ENCODE measurements at places on chromosomes 2 and 18.

DNA sequence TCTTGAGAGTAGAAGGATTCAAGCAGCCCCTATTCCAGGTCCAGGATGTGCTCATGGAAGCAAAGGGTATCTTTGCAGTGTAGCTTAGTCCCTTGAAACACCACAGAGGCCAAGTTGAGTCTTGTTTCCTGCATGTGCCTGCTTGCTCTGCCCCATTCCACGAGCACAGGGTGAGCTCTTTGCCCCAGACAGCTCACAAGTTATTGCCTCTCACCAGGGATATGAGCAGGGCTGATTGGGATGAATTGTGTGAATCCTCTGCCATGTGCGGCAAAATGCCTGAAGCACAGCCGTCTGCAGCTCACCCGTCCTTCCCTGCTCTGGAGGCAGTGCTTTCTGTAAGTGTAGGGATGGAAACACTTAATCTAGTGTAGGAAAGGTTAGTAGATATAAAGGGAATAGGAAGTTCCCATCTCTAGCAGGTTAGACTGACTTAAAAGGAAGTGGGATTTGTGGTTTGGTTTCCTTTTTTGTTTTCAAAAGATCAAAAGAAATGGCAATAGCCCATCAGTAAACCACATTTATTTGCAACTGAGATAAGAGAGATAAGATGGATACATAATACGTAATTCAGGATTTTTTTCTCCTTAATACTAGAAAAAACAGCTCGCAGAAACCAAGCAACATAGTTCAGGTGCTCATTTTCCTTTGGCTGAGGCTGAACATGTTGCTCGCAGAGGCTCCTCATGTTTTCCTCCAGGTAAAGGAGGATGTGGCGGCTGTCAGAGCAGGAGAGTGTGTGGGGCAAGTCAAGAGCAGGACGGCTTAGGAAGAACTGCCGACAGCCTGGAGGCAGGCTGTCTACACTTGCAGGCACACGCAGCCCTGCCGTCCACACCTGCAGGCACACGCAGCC is 41.4 kb downstream of the TMEM182 start:
- DNase-seq = no peak

GRCh38 chr2:191526091-191526490 is 151.8 kb upstream of the NABP1 start:
- DNase-seq = no peak

- DNase-seq = peak; percentile 60
Measured at GRCh38 chr18:58276789-58277739, 233.0 kb downstream of the NEDD4L start.

DNA sequence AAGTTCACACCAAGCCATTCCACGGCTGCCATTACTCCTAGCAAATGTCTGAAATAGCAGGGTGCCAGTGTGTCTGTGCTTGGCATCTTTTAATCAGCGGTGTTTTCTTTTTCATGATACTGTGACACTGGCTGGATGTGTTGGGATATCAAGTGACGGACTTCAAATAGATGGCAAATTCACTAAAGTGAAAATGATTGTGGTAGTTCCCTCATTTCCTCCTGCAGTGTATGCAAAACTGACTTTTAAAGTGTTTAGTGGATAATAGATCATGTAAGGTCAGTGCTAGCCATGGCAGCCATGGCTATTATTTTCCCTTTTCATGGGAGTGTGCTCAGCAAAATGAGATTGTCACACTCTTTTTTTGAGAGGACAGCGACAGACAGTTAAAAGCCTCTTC is 261.5 kb upstream of the SIX3 start:
- no peak for DNase-seq

GRCh38 chr18:59306640-59307039 is 11.8 kb downstream of the CPLX4 start:
- DNase-seq = no peak

DNA sequence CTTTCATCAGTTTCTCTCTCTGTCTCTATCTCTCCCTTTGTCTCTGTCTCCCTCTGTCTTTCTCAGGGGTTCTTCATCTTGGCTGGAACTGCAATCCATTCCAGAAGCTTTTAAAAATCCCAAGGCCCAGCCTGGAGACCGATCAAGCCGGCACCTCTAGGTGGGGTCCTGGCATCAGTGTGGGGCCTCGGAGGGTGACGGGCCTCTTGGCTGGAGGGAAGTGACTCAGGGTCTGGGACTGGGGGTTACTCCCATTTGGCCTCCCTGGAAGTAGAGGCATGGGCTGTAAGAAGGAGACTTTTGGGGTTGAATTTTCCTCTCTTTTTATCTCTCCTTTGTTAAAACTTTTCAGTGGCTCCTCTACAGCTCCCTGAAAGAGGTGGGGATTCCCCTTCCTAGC is 52.8 kb upstream of the OTOF start:
- DNase-seq = no peak

- DNase-seq = no peak
Measured at GRCh38 chr2:207225773-207226172, 60.0 kb upstream of the KLF7 start.

DNA sequence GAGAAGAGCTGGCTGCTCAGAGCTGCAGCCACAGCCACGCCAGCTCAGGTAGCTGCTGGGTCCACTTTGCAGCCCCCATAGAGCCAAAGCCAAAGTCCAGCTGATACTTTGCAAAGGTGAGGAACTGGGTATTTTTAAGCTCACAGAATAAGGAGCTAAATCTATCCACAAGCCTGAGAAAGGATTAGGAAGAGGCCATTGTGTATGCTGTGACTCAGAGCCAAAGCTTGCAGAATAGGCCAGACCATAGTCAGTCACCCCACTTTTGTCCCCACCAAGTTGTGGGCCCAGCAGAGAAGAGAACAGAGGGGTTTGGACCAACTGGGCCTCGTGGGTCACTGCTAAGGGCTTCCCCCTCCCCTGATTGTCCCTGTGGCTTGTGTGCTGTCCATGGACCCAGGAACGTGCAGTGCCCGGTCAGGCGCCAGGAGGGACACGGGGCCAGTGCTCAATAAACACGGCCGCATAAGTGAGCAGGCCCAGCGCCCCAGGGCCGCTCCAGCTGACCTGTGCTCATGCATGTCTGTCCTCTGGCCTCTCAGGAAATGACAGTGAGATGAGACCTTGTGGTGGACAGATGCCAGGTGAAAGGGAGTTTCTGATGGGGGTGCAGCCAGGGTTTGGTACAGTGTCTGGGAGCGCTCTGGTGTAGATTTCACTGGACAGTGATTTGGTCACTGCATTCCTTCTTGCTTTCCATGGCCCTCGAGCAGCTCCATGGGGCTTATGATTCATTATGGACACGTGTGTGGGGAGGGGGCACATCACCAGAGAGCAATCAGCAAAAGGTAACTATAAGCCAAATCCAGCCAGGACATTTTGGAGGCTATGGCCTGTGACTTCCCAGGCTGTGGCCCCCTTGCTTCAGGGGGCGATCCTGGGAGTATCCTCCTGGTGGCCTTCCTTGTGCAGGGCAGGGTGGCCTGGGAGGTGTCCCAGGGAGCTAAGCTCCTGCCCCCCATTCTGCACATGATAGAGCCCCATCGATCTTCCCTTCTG is 31.3 kb downstream of the MAL start:
- no peak for DNase-seq

DNA sequence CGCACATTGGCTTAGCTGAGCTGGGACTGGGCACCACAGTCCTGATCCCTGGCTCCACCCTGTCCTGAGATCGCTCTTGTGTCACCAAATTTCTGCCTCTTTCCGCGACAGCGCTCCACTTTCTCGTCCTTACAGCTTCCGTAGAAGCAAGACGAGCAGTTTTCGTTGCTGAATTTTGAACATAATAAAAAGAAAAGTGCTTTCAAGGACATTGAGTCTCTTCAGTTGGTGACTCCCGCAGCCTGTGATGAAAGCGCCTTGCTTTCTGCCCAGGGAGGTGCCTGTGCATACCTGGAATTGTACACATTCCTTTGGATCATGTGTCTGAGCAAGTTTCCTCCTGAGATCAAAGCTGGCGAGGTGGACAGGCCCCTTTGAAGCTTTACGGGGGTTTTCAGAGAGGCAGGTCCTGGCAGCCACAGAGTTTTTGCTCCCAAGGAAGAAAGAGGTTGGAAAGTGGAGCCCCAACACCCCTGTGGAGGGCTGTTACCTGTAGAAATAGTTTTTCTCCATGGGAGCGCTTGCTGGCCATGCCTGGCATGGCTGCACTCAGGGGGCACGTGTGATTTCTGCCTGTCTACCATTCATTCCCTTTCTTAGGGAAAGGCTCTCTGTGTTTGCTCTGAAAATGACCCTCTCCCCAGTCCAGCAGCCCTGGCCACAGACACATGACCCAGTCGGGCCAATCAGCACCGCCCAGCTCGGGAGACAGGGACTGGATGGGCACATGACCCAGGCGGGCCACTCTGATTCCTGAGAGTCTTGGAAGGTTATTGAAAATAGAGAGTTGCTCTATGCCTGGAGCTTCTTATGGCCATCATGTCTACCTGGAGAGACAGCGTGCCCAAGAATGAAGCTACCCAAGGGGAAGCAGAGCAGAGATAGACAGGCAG is 115.6 kb upstream of the OTOS start:
- DNase-seq = no peak

DNA sequence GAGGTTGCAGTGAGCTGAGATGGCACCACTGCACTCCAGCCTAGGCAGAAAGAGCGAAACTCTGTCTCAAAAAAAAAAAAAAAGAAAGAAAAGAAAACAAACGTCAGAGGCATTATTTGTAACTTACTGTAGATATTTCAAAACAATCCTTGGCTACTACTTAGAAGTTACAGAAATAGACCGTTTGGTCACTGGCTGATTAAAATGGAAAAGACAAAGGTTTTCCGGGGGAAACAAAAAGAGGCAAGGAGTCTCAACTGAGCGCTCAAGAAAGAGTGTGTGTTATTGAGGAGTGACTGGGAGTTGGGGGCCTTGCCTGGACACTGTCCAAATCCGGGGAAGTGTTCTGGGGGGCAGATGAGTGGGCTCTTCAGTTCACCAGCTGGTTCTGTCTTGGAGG is 47.6 kb downstream of the TEX44 start:
- DNase-seq = no peak

DNA sequence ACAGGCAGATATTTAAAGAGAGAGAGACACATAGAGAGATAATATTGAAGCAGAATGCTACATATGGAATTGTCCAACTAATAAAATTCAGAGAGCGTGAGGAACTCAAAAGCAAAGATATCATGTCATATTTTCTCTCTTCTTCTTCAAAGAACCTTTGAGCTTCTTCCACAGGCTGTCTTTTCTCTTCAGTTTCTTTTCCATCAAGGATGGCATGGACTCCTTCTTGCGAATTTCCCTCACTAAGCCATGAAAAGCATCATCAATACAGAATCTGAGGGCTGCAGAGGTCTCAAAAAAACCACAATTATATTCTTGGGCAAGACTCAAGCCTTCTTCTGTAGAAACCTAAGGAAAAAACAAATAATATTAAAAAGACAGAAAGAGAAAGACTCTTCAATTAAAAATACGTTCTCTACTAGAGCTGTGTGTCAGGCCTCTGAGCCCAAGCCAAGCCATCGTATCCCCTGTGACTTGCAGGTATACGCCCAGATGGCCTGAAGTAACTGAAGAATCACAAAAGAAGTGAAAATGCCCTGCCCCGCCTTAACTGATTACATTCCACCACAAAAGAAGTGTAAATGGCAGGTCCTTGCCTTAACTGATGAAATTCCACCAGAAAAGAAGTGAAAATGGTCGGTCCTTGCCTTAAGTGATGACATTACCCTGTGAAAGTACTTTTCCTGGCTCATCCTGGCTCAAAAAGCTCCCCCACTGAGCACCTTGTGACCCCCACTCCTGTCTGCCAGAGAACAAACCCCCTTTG is 371.9 kb downstream of the RIT2 start:
- DNase-seq = no peak

DNA sequence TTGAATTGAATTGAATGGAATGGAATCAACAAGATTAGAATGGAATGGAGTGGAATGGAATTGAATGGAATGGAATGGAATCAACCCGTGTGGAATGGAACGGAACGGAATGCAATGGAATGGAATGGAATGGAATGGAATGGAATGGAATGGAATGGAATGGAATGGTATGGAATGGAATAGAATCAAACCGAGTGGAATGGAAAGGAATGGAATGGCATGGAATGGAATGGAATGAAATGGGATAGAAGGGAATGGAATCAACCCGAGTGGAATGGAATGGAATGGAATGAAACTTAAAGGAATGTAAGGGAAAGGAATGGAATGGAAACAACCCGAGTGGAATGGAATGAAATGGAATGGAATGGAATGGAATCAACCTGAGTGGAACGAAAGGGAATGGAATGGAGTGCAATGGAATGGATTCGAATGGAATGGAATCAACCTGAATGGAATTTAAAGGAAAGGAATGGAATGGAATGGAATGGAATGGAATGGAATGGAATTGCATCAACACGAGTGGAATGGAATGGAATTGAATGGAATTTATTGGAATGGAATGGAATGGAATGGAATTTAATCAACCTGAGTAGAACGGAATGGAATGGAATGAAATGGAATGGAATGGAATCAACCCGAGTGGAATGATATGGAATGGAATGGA is 1146.6 kb downstream of the RPIA start:
- no peak for DNase-seq

DNA sequence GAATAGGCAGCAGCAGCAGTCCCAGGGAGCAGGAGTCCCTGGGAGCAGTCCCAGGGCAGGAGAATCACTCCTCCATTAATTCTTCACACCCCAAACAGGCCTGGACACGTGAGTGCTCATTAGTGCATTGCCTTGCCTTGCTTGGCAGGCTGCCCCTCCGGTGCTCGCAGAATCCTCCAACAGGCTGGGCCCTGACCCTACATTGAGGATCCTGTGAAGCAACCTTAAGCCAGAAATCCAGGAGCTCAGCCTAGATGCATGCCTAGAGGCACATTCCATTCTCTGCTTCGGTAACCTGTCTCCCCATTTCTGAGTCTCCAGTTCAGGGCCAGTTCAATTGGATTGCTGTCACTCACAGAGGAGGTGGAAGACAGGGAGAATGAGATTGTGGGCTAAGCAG is 97.4 kb upstream of the LRATD1 start:
- no peak for DNase-seq

GRCh38 chr2:209094221-209094620 is 329.6 kb upstream of the MAP2 start:
- no peak for DNase-seq

DNA sequence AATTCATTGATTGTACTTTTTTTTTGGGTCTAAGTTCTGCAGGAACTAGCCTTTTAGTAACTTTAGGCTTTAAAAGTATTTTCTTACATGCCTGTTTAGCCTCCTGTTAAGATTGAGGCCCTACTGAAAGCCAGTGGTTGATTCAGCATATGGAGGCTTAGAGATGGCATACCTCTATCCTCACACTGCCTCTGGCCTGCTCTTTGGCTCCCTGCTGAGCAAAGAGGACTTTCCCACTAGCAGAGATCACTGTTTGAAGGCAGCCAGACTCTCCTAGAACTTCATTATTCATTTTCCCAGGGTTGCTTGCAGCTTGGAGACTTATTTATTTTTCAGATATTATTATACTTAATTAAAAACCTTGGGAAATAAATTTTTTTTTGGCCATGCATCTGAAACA is 405.6 kb upstream of the MEX3C start:
- peak; percentile 62 for DNase-seq

- DNase-seq = peak; percentile 78
Measured at GRCh38 chr2:142140434-142140845, 9.6 kb upstream of the LRP1B start.

- no peak for DNase-seq
Measured at GRCh38 chr18:24368749-24369148, 28.9 kb downstream of the OSBPL1A start.

- DNase-seq = no peak
Measured at GRCh38 chr2:25380586-25381375, 39.1 kb upstream of the DNMT3A start.

GRCh38 chr2:55844986-55845385 is 78.6 kb downstream of the EFEMP1 start:
- no peak for DNase-seq

- no peak for DNase-seq
Measured at GRCh38 chr18:27713738-27714095, 463.2 kb downstream of the CDH2 start.

- DNase-seq = no peak
Measured at GRCh38 chr2:14994721-14995120, 362.2 kb downstream of the LRATD1 start.

All from NCI-H82 (cell line).